Cortex of kidney (tissue), 1 donor: ENCODE measurements at places on chromosomes 2 and 18.
A peak's percentile ranks its signal among the peaks of the same experiment; 100 is the strongest.

DNA sequence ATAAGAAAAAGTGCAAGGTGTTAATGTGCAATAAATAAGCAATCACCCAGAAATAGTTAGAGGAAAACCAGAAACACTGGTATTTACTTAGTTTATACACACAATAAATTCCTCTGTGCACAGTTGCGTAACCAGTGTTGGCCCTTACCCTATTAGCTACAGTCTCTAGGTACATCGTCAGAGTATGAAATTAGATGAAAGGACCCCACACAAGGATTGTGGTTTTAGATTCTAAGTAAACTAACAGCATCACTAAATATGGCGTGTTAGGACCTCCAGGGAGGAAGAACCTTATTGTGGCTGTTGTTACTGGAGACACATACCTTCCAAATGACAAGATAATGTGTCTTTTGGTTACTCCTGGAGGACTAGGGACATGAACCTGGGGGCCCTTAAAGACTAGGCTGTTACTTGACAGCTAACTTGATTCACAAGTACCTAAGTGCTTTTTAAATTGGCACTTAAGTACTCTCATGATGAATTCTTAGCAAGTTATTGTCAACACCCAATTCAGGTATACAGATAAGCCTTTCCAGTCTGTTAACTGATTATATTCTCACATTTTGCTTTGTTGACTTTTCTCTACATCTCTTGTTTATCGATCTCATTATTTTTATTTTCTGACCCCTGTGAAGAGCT, 115.3 kb downstream of the FEZ2 start:
- DNase-seq = no peak

DNA sequence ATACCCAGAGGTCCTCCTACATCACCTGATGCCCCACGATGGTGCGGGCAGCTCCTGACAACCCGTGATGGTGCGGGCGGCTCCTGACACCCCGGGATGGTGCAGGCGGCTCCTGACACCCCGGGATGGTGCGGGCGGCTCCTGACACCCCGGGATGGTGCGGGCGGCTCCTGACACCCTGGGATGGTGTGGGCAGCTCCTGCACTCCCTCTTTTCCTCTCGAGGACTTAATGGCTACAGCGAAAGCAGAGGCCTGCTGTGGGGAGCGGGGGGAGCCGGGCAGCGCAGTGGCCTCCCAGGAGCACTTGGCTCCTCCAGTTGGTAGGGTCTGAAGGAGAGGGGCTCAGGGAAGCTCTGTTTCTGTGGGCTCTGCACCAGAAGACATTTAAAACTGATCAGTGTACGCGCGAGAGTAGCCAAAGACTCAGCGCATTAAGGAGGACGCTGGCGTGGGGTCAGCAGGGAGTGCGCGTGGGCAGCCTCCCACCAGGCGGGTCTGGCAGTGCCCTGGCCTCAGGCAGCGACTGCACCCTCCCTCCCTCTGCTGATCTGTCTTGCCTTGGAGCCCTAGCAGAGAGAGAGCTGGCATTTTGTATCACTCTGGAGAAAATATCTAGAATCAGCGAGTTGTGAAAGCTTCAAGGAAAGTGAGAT, 464.5 kb upstream of the MYT1L start:
- no peak for DNase-seq

DNA sequence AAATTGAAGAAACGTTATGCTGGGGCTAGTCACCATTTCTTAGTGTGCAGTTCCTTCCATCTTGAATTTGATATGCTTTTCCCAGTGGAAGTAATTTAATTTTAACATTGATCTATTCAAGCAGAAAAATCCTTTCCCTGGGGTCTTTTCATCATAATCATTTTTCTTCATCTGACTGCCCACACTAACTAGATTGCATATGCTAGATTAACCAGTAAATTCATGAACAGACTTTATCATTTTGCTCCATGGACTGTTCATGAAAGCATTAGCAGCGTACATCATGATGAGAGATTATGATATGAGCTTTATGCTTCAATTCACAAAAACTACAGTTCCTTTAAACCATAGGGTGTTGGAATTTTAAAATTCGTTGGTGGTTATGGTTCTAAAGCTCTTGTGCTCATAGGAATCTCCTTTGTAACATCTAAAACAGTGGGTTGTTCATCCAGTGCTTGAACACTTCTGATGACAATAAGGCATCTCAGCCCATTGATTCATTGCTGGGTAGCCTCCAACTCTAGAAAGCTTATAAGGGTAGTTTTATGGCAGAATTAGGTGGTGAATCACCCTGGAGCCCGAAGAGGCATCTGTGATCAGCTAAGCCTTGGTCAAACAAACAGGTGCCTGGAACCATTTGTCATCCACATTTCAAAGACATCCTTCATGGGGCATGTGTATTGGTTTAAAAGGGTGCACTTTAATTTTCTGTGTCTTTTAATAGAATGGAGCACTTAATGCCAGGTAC, 77.2 kb upstream of the NDUFV2 start:
- no peak for DNase-seq

GRCh38 chr18:55732227-55733106, 144.5 kb upstream of the TCF4 start:
- DNase-seq = no peak

GRCh38 chr2:203535078-203535783, at the start of gene RAPH1:
RAPH1 (minus strand) TSS chr2:203535301; CDS start chr2:203495353, 39,948 bp downstream.
- DNase-seq = peak; percentile 19

- DNase-seq = no peak
Observed at GRCh38 chr2:67876176-67876575, 186.6 kb downstream of the C1D start.
